ENCODE measurements at places on chromosomes 11 and 22. TPM values are rescaled to one million over a fixed set of nuclear protein-coding genes. Genes with fewer than 3 reads are reported as not detected.
A peak's percentile ranks its signal among the peaks of the same experiment; 100 is the strongest.

The MYO18B gene
- not detected for total RNA-seq

The APOL4 gene
- total RNA-seq = not detected

The RFPL2 gene
- not detected for total RNA-seq

The GNG3 gene
- not detected for total RNA-seq

The METTL15 gene
- 22.3 TPM for total RNA-seq

The CTSW gene
- total RNA-seq = 3.6 TPM

The SORL1 gene
- 7.6 TPM for total RNA-seq

The C11orf21 gene
- total RNA-seq = 1.7 TPM

The RAB38 gene
- not detected for total RNA-seq

The PGR gene
- total RNA-seq = 145 TPM

The OR51E2 gene
- 0.29 TPM for total RNA-seq

The NCAM1 gene
- total RNA-seq = 204 TPM

GRCh38 chr22:30870451-30871345 is 97.9 kb downstream of the MORC2 start:
- peak; percentile 9 for DNase-seq

GRCh38 chr11:42171046-42171445 is 711.6 kb upstream of the LRRC4C start:
- DNase-seq = no peak

- DNase-seq = peak; percentile 61
Observed at GRCh38 chr11:63769042-63769713, 603 bp upstream of the ZFTA start.

GRCh38 chr22:43796567-43796966 is 15.5 kb downstream of the EFCAB6 start:
- no peak for DNase-seq

GRCh38 chr11:75264356-75264755 is 23.8 kb downstream of the TPBGL start:
- DNase-seq = peak; percentile 6

GRCh38 chr22:49365191-49365837 is 462.4 kb downstream of the BRD1 start:
- DNase-seq = no peak

DNA sequence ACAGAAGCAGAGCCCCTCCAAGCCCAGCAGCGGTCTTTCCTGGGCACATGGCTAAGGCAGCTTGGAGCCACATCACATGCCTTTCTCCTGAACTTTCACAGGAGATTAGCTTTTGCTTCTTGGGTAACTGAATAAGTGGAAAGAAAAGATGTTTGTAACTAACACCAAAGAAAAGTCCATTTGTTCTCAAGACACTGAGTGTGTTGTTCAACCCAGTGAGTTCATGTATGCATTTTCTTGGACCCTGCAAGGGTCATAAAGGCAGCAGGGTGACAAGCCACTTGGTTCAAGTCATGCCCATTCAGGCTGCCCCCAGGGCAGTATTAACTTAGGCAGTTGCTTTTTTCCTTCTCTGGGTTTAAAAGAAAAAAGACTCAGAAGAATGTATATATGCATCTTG is 203.4 kb downstream of the FAM76B start:
- no peak for DNase-seq

DNA sequence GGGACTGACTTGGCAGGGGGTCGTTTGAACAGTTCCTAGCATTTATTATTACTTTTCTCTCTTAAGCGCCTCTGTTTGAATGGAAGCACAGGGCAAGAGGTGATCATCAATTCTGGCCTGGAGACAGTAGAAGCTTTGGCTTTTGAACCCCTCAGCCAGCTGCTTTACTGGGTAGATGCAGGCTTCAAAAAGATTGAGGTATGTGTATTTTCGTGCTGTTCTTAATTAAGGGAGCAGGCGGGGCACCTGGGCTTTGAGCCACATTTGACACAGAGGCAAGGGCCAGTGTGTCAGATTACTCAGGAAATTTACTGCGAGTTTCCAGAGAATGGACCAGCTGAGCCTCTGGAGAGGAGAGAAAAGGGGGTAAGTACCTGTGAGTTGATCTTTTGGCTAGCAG is 102.4 kb upstream of the SORL1-AS1 start:
- no peak for DNase-seq

GRCh38 chr11:97157221-97157740 is 767.5 kb downstream of the JRKL start:
- no peak for DNase-seq

DNA sequence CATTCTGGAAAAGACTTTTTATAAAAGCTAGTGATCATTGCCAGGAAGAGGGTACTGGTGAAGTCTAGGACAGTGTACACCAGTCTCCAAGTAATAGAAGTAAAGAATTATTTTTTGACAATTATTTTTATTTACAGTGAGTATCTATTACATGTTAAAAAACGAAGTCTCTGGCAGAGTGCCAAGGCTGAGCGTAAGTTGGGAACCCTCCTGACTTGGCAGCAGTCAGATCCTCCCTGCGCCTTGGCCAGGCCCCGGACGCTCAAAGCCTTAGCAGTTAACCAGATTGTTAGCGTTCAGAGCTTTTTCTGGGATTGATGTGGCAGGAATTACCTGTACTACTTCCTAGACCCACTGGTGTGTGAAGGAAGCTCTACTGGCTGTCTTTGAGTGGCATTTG is 38.1 kb upstream of the CTTN start:
- no peak for DNase-seq

DNA sequence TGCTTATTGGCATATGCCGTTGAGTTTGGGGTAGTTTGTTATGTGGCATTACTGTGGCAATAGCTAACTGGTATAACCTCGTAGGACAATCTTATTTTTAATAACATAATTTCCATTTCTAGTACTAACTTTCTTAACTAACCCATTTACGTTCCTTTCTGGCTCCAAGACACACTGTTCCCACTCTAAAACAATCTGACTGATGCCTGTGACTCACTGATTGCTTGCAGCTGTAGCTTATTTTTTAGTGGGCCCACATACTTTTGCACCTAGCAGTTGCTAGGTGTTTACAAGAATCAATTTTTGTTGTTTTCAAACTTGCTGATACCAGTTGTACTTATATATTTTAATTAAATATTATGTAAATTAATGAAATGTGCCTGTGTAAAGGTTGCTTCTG is 52.2 kb downstream of the FAT3 start:
- DNase-seq = no peak

- DNase-seq = no peak
Observed at GRCh38 chr11:112469376-112469775, 208.7 kb upstream of the PLET1 start.

GRCh38 chr22:17910561-17911311 is 113.6 kb downstream of the MICAL3 start:
- DNase-seq = peak; percentile 75

- DNase-seq = peak; percentile 57
Observed at GRCh38 chr11:110173811-110174644, 80.8 kb downstream of the ZC3H12C start.

GRCh38 chr11:57463671-57464538 is 3.6 kb downstream of the RTN4RL2 start:
- DNase-seq = no peak

- no peak for DNase-seq
Observed at GRCh38 chr11:34957206-34957605, 40.8 kb downstream of the PDHX start.

All from uterus (tissue), 4 donors.